Eye (tissue), 1 donor: ENCODE measurements at places on chromosomes 1 and 21.
A peak's percentile ranks its signal among the peaks of the same experiment; 100 is the strongest.

DNA sequence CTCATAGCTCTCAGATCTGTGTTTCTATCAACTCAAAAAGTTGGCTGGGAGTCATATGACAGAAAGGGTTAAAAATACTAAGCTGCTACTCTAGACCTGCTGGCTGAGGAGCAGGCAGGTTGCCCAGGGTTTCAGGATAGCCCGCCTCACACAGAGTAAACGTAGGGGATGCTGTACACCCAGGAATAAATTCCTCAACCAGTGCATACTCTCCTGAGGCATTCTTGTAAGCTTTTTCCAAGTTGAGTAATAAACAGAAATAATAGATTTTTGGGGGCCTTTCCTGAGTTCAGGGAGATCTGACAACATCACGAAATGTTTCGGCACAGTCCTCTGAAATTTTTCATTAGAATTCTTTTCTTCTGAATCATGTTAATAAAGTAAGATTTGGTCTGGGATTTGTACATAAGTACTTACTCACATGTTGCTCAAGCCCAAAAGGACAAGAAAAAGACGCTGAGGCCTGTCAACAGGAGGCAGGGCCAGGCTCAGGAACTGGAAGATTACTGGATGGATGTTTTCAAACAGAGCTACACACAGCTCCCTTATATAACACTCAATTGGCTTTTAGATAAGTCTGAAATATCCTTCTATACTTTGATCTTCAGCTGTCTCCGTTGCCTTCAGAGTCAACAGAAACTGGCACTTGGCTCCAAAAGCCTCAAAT lies 41.0 kb downstream of the TGFBR3 start:
- no peak for DNase-seq

DNA sequence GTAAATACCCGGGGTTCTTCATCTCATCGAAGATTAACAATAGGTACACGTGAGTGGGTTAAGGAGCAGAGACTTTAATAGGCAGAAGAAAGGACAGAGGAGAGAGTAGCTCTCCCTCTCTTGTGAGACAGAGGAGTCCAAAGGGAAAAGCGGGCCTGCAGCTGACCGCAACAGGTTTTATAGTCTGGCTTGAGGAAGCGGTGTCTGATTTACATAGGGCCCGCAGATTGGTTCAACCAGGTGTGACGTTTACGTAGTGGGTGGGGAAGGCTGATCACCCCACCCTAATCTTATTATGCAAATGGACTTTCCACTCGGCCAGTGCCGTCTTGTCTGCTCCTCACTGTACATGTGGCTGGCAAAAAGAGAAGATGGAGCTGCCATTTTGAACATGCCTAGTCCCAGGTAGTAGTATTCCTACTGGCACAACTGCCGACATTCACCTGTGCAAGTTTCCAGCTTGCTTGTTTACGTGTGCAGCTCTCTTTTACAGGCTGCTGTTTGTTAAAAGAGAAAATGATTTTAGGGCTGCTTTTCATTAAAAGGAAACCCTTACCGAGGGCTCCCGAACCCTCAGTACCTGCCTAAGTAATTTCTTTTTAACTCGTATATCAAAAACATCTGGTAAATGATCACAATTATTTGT lies 10.6 kb downstream of the CDC14A start:
- DNase-seq: peak; percentile 59

- DNase-seq: no peak
Observed at GRCh38 chr1:47764461-47765046, 232.6 kb downstream of the TRABD2B start.

DNA sequence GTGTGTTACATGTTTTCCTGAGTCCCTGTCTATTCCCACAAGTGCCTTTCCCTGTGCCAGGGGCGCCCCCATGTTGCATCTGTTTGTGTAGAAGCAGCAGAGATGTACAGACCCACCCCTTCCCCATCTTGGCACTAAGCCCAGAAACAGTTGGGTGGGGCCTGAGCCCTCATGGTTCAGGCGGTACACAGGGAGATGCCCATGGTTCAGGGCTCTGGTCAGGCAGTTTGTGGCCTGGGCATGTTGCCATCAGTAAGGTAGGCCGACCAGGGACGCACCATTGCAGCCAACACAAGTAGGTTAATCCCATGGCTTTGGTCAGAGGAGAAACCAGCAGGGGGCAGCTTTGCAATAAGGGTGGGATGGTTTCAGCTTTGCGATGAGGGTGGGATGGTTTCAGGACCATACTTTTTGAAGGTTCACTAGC lies 914 bp upstream of the ADGRB2 start:
- DNase-seq: peak; percentile 75

GRCh38 chr1:70061231-70061630 lies 144.1 kb downstream of the LRRC40 start:
- DNase-seq: no peak

DNA sequence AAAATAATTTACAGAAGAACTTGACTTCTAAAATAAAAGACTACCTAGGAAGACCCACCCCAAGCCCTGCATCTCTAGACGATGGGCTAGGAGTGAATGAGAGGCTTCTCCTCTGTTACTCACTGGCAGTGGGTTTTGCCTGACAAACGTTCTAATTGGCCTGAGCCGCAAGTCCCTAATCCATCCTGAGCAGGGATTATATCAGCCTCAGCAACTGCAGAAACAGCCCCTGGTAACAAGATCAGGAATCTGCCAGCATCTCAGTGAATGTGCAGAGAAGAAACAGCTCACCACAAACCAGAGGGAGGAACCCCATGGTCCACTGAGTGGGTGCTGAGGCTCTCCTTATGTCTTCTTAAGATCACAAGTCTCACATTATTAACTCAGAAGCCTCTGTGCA lies 240.6 kb downstream of the BRINP2 start:
- DNase-seq: peak; percentile 44

DNA sequence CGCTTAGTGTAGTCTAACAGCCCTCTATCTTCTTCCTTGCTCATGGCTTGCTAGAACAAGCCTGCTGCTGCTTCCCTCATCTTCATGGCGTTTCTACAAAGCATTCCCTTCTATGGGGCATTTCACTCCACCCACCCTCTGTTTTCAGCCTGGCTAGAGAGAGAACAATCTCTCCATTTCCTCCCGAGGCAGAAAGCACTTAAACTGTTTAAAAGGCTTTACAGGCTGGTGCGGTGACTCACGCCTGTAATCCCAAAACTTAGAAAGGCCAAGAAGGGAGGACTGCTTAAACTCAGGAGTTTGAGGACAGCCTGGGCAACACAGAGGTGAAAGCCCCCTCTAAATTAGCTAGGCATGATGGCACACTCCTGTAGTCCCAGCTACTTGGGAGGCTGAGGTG lies 17.8 kb downstream of the ORC1 start:
- no peak for DNase-seq

- DNase-seq: no peak
Observed at GRCh38 chr1:42942444-42942843, 16.2 kb downstream of the SLC2A1 start.

DNA sequence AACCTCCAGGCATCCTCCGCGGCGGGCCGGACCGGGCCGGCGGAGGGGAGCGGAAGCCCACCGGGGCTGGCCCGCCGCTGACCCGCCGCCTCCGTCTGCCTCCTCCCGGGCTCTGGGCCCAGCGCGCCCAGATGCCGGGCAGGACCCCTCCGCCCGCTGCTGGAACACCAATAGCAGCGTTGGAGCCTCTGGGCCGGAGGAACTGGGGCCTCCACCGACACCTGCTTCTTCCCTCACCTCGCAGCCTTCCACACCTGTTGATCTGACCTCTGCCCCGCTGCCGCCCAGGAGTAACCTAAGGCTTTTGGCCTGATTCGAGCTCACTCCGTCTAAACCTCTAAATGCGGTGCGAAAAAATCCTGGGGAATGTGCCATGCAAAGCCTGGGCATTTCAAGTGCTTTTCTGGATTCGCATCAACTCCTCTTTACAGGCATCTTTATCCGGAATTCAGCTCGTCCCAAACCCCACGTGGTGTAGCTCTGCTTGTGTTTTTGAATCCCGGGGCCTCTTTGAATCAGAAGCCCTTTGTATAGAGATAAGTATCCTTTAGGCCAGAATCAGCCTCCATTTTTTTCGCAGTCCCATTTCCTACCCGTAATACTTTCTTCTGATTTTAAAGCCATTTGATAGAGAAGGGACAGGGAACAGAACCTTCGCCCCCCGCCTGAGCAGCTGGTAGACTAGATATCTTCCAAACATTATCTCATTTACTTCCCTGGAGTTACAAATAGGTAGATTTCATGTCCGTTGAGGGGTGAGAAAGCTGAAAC lies 680 bp upstream of the CNN3 start:
- peak; percentile 88 for DNase-seq

- DNase-seq: no peak
Observed at GRCh38 chr1:185059950-185060571, 14.7 kb downstream of the RNF2 start.

DNA sequence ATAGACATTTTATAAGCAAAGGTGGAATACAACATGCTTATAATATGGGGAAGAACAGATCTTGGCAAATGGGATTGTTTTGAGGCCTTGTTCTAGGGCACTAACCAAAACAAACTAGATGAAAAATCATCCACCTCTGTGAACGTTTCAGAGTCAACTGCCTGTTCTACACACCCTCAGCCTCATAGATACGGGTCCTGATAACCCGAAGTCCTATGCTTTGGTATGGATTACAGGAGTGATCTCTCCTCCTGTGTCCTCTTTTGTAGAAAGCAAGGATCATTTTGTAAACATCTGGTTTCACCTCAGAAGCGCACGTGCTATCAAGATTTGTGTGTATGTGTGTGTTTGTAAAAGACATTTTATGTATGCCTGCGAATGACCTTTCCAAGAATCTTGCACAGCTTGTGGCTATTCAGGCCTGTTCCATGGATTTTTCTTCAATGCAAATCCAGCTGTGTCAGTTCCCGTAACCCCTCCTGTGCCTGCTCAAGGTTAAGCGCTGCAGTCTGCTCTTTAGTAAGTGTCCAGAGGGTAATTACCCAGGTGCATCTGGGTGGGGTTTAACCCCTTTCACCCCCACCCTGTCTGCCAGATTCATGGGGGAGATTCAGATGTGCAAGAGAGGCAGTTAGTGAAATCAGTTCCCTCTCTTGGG lies 132.4 kb downstream of the ROR1 start:
- peak; percentile 63 for DNase-seq

GRCh38 chr1:233354983-233355382 lies 27.5 kb downstream of the MAP3K21 start:
- DNase-seq: no peak

DNA sequence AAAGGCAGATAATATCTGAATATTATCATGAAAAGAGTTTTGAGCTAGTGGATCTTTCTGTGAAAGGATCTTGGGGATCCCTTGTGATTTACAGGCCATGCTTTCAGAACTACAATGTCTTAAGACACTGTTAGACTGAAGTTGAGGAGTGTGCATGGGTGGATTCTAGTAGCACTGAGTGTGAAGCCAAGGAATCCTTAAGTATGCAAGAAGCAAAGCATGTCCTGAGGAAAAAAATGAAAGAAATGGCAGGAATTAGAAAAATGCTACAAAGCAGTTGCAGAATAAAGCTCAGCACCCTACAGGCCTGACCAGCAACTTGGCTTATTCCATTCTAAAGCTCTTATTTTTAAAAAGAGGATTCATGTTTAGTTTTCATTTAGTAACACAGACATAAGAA lies 11.9 kb downstream of the STX6 start:
- DNase-seq: no peak

DNA sequence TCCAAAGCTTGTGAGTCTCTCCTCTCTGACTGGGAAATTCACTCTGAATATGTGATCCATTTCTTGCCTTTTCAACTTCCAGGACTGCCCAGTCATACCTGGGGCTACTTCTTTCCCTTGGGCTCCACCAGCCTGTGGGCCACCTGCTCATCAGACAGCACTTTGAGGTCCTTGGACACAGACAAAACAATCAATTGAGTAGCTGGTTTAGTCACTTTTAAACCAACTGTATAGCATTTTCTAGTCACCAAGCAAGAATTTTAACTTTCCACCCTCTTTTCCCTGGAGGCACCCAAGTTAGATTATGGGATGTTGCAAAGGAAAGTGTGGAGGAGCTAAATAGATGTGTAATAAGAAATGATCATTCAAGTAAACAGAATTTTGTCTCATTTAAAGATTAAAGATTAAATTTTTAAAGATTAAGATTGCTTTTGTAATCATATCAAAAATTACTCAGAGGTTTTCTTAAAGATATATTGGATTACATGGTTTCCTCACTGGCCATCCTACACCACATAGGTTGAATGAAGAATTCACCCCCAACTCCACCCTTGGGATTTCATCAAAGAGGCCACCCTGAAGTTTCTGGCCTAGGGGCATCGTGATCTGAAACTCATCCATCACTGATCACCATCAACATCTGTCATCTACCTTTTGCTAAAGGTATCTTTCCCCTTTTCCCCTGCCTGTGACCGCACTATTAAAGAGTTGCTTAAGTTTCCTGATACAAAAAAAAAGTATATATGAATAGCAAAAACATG lies 219.2 kb upstream of the NR5A2 start:
- no peak for DNase-seq
